Heart right ventricle (tissue), 16 donors: ENCODE measurements at places on chromosomes 11 and 22. TPM values are rescaled to one million over a fixed set of nuclear protein-coding genes. Genes with fewer than 3 reads are reported as not detected.

ANAPC15 gene
- 45.6 TPM for total RNA-seq

DNA sequence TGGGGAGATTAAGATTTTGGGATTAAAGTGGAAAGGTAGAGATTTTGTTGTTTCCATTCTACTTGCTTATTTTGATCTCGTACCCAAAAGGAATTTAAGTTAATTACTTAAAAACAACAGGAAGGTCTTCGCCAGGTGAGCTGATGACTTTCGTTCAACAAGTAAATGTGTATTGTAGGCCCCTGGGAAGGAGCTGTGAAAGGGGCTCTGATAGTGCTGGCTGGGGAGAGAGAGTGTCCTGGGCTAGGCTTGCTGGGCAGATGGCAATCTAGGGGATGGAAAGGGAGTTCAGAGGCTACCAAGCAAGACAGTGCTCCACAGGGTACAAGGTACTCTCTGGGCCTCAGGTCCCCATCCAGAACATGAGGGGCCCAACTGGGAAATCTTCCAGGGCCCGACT, 189.4 kb downstream of the CEP164 start:
- DNase-seq = no peak

NARS2 gene
- 18.5 TPM for total RNA-seq

RAPSN gene
- 3.6 TPM for total RNA-seq

DNA sequence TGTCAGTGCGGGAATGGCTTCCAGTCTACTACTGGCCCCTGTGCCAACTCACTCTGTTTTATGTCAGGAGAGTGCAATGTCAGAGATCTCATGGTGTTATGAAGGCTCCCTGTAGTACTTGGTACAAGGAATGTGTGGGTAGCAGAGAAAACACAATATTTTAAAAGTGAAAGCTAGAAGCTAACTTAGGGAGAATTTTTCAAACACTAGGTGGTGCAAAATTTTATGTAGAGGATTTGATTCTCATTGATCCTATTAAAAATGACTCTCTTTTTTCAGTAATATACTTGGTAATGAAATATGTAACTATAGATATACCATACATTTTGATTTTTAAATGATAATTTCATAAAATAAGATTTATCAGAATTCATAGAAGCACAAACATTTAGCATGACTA, 134.7 kb downstream of the JRKL start:
- no peak for DNase-seq

DNA sequence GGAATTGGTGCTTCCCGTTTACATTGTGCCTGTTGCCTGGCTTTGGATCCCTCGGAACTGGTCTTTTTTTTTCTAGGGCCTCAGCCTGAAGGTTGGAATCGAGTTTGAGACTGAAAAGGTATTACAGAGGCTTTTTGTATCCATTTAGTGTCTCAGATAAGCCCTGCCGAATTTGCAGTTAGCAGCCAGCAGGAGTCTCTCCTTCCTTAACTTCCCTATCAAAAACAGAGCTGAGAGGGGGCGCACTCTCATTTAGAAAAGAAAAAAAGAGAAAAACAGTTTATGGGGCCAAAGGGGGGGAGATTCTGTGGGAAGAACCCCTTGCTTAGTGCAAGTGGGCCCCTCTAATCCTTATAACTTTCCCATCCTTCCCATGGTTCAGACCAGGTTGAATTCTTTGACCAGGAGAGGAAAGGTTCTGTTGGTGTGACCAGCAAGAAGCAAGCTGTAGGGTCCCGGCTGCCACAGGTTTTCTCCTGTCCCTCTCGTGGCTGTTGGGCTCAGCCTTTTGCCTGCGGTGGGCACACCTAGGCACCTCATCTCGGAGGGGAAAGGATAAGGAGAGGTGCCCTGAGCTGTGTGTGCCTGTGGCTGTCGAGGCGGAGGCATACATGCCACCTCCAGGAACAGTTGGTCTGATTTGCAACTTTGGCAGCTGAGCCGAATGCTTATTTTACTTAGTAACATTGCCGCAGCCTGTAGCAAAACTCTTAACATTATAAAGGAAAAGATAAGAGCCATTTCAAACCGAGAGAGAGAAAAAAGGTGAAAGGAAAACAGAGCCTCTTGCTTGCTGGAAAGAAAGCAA, 565.0 kb upstream of the CNTN5 start:
- DNase-seq = no peak

POLD4 gene
- total RNA-seq = 37.3 TPM
